ENCODE measurements at places on chromosomes 3 and 15.

DNA sequence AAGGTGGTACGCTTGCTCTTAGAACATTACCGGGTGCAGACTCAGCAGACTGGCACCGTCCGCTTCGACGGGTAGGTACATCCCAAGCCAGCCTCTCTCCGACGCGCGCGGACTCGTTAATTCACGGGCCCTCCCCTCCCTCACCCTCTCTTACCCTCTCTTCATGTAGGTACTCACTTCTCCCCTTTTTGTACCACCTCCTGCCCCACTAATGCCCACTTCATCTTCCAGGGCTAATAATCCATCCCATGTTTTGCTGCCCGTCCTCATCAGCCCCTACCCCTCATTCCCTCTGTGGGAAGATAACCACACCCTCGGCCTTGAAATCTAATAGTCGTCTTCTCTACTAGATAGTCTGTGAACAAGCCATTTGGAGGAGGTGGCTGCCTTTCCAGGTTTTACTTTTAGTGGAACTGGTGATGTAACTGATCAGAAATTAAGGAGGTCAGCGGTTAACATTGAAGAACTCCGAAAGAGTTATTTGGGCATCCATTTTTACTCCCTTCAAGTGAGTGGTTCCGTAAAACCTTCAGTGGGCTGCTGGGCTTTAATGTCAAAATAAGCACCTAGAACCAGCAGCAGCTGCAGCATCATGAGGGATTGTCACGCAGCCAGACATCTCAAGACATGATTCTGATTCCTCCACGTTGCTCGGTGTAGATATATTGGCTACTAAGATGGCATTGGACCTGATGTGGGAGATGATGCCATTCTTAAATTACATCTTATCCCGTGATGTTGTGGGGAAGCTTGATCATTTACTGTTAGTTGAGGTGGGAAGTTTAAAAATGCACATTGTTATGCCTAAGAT, 1.3 kb downstream of the FEM1B start:
- DNase-seq, result no peak

DNA sequence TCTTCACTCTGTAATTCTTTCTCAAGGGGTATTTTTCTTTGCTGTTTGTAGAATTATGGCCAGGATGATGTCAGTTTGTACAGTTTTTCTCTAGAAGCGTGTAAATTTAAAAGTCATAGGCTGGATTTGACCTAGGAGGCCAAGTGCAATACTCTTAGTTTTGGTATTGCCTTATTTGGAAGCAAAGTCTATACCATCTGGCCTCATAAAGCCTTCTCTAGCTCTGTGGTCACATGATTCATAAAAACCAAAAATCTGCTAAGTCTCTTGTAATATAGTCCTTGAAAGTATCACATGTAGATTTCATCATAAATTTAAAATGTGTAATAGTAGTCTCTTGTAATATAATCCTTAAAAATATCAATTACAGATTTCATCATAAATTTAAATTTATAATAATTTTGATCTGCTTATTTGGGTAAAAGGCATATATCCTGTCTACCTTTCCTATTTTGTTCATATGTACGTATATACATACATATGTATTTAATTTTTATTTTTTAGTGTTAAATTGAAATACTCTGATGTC, 25.6 kb downstream of the TEX9 start:
- DNase-seq, result no peak

DNA sequence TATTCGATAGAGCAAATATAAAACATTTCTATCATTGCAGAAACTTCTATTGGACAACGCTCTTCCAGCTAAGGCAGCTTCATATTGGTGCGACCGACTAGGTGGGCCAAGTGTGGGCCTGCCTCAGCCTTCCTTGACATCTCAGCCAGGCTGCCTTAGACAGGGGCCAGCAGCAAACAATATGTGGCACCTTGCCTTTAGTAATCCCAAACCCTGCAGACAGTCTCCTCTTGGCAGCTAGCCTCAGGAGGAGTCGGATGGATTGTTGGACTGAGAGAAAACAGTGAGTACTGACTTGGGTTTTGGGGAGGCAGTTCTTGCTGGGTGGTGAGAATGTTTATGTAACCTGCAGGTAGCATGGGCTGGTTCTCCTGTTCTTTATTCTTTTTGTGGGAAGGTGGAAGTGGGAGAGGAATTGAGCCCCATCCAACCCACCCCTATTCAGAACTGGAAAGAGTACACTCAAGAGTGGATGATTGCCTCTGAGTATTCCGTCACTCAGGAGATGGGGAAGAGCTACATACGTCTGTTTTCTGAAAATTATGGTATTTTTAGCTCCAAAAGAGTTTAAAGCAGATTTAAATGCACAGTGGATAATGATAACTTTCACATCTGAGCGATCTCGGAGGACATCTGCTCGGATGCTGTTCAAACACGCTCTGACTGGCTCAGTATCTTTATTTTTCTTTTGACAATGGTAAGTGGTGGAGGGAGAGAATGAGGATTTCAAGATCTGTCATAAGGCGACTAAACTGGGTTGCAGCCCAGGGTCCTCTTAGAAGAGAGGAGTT, 47.2 kb downstream of the GPD1L start:
- DNase-seq, result no peak

- DNase-seq, result no peak
These were observed 20.8 kb downstream of the AKAP13 start for GRCh38 chr15:85401108-85401774.

- no peak for DNase-seq
These were observed 17.6 kb downstream of the MTMR14 start for GRCh38 chr3:9666704-9667445.

All from activated T-helper 1 cell treated with Interleukin-2 at 50 U/mL for 16 hours (primary cell).